Renal cortex interstitium (tissue), 15 donors: ENCODE measurements at places on chromosomes 7 and 10.

- no peak for DNase-seq
These were observed 333.3 kb downstream of the CACNA2D1 start for GRCh38 chr7:82110146-82110840.

- no peak for DNase-seq
These were observed 527.5 kb downstream of the GPAM start for GRCh38 chr10:111656066-111656465.

DNA sequence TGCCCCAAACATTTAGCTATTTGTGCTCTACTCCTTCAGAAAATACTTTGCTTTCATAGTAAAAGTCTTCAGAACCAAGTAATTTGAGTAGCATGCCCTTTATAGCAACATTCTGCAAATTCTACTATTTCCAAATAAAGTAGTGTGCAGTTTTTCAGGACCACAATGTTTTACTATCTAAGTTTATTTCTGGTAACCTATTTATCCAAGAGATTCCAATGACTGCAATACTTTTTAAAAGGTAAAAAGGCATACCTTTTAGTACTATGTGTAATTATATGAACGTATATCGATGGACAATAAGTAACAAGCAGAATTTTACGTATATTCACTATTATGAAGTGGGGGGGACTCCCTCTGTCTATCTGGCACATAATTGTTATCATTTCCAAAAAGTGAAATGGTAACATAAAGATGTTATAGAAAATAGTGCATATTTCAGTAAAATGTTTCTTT lies 6.9 kb upstream of the CAV2 start:
- DNase-seq, result no peak

GRCh38 chr10:96665306-96665705 lies 55.0 kb downstream of the PIK3AP1 start:
- no peak for DNase-seq

DNA sequence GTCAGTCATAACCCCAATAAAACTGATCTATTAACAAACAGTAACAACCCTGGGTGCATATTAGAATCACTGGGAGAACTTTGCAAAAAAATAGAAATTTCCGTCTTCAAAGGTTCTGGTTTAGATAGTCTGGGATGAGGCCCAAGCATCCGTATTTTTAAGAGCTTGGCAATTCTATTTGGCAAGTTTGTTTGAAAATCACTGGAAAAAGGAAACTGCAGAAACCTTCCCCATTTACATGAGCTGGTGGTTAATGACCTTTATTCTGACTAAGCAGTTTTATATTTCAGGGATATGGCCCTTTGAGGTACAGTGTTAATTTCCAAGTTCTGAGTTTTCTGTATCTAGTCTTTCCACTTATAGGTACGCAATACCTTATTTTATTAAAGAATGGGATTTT lies 115.8 kb upstream of the PRR15 start:
- no peak for DNase-seq

DNA sequence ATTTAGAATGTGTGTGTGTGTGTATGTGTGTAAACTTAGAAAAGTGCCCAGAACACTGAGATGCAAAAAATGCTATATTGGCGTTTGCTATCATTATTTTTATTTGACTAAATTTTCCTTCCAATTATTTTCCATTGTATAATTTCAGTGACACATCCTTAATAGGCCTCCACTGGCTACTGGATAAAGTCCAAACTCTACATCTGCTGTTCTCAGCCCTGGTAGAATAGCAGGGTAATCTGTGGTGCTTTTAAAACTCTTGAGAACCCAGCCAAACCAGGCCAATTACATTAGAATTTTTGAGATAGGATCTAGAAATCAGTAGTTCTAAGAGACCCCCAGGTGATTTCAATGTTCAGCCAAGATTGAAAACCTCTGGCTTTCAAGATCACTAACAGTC lies 66.4 kb downstream of the ZNF503 start:
- no peak for DNase-seq
